ENCODE measurements at places on chromosomes 1 and 21. TPM values are rescaled to one million over a fixed set of nuclear protein-coding genes. Genes with fewer than 3 reads are reported as not detected.

- peak; percentile 48 for DNase-seq
Measured at GRCh38 chr21:27734146-27734545, 767.3 kb upstream of the ADAMTS5 start.

DNA sequence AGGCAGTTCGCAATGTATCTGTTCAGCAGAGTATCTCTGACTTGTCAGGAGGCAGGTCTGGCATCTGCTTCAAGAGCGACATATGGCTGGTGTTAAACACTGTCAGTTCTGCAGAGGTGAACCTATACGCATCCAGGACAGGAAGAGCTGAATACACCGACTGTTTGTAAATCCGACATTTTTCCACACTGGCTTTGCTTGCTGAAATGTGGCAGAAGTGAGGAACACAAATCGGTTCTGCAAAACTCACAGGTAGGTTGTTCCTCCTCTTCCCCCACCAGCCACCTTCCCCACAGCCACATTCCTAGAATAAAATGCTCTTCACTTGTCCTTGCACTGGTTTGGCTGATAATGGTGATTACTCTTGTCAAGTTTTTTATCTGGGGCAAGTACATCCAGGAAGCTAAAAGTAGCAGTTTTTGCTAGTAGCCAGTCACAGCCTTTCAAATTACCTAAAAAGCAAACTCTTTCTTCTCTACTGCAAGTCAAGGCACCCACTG is 289.2 kb downstream of the GRIK1 start:
- no peak for DNase-seq

GRCh38 chr21:45319461-45320211 is 31.9 kb upstream of the POFUT2 start:
- no peak for DNase-seq

GRCh38 chr1:167110586-167110985 is 16.7 kb downstream of the STYXL2 start:
- DNase-seq: no peak

- DNase-seq: peak; percentile 61
Measured at GRCh38 chr1:63325279-63325985, 3.1 kb downstream of the FOXD3 start.

- no peak for DNase-seq
Measured at GRCh38 chr1:227635596-227635995, 72.2 kb downstream of the ZNF678 start.

GRCh38 chr21:43881283-43881682 is 16.3 kb downstream of the AGPAT3 start:
- no peak for DNase-seq

DNA sequence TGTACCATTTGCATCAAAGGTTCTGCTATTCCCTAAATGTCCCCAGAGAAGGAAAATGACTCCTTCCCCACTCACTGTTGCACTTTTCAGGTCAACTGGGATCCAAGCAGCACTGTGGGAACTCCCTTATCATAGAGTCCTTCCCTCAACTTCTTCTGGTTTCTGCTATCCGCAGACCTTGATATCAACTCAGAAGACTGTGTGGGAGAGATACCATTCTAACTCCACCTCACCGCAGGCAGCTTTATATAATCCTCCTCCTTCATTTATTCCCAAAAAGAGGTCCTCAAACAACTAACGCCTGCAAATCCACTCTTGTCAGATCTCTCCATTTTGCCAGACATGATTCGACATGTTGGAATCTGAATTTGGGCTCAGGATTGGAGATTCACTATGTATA is 27.3 kb downstream of the LHX9 start:
- no peak for DNase-seq

- no peak for DNase-seq
Measured at GRCh38 chr1:18062185-18062584, 45.4 kb upstream of the IGSF21 start.

- DNase-seq: no peak
Measured at GRCh38 chr1:161171191-161171590, 5.0 kb downstream of the PPOX start.

- peak; percentile 93 for DNase-seq
Measured at GRCh38 chr21:41419921-41420862, 5.8 kb upstream of the MX1 start.

- no peak for DNase-seq
Measured at GRCh38 chr1:24254783-24255182, 64.4 kb upstream of the GRHL3 start.

DNA sequence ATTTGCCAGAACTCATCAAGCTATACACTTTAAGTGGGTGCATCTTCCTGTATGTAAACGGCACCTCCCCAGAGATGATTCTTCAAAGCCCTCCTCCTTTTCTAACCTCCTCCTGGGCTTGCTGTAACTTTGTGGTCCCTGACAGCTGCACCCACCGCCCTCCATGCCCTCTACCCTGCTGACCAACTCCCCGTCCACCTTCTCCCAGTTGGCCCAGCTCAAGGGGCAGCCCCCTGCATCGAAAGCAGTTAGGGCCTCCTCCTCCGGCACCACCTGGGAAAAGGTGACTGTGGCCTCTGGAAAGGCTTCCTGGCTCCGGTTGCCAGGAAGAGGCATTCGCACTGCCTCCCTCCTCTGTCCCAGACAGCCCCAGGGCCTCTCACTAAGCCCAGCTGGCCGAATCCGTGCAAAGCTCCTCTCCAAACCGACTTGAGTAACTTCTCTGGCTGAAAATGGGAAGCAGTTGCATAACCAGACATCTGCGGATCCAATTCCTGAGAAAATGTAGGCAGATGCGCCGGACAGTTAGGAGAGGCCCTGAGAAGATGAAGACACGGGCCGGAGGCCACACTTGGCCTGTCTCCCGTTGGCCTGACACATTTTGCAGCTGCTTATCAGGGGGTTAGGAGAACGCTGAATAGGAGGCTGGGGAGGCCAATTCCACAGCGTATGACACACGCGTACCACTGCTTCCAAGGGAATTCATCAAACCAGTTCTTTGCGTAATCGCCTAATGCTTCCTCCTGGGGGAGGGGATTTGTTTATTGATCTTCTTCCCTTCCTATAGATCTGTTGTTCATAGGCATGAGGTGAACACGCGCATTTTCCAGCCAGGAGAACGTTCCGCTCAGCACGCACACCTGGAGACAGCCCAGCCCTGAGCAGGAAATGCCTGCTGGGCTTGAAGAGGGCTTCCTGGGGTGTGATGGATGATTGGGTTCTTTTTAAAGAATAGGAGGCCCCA is 48.7 kb upstream of the COL6A2 start:
- peak; percentile 99 for DNase-seq

DNA sequence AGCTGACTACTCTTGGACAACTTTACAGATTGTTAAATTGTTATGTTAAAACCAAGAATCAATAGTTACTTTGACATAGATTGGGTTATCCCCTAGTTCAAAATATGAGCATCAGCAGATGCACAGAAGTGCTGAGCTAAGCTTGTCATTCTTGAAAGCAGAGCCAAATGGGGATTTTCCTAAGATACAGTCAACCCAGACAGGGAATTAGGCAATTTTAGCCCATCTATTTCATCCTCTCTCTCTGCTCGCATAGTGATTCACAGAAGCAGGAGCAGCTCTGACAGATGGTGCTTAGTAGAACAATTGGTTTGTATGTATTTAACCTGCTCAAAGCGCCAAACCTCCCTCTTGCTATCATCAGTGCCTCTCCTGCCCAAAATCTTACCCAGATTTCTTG is 27.9 kb upstream of the PRRC2C start:
- peak; percentile 30 for DNase-seq

The SUCO gene
- 44.8 TPM for polyA plus RNA-seq

The ATF3 gene
- polyA plus RNA-seq: 34.0 TPM

The LIPI gene
- polyA plus RNA-seq: 0.16 TPM

The LCE3D gene
- polyA plus RNA-seq: not detected

The CFHR5 gene
- polyA plus RNA-seq: not detected

The FAM177B gene
- 0.62 TPM for polyA plus RNA-seq
